ENCODE measurements at places on chromosomes 1 and 21.

- no peak for DNase-seq
Observed at GRCh38 chr1:180211860-180212229, 18.2 kb upstream of the LHX4 start.

- no peak for DNase-seq
Observed at GRCh38 chr1:118564961-118565703, 380.1 kb upstream of the SPAG17 start.

DNA sequence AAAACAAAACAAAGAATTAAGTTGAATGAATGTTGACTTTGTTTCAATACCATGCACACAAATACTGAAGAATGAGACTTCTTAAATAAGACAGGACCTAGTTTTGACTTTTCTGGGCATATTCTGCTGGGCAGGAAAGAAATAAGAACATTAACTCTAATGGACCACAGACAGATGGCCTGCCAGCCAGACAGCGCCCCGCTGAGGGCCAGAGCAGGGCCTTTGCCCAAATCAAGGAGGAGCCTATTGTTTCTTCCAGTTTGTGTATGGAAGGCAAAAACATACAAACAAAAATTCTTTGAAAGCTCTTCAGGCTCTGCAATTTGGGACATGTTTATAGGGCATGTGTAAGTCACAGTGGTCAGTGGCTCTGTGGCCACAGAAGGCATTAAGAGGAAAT lies 44.4 kb upstream of the KIF26B start:
- no peak for DNase-seq

- DNase-seq, result no peak
Observed at GRCh38 chr1:150558761-150559655, 9.8 kb downstream of the ADAMTSL4 start.

DNA sequence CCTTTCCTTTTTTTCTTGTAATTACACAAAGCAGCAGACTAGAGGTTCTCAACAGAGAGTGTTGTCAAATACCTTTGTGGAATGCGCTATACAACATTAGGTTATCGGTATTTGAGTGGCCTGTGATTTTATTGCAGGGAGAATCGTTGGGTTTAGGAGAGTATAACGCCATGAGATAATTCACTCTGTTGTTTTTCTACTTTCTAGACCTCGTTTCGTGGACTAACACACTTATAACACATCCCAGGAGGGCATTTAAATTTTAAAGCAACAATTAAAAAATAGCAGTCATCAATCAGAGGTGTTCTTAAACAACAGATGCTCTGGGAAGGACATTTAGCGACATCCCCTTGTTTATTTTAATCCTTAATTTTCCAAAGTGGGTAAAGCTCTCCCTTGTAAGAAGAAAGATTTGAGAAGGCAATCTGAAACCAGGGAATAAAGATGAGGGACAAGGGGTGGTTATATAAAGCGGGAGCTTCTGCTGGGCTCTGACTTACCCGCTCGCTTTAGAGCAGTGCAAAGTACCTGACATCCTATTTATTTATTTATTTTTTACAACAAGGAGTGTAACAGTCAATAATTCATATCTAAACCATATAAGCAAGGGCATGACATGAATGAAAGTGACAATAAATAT lies 4.9 kb downstream of the PBX1 start:
- DNase-seq, result no peak

DNA sequence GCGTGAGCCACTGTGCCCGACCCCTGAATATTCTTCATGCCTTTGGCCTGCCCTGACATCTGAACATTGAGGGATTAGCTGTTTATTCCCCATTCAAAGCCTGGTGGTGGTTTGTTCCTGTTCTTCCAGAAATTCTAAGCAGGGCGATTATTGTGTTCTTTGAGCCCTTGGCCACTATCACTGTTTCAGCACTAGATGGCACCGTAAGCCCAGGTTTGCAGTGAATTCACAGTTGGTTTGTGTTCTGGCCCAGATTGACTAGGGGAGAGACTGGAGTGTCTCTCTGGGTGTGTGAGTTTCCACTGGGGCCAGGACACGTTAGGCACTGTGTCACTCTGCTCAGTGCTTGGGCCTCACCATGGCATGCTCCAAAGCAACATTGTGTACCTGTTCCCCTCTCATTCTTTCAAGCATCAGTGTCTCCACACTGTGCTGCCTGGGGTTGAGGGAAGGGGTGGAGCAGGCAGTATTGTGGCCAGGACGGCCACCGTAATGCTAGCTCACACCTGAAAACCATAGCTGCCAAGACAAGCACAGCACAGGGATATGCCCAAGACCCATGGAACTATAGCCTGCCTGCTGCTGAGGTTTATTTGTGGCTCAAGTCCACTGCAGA lies 52.7 kb downstream of the PKN2 start:
- no peak for DNase-seq

GRCh38 chr1:13607002-13607401 lies 23.4 kb downstream of the PDPN start:
- DNase-seq, result no peak

DNA sequence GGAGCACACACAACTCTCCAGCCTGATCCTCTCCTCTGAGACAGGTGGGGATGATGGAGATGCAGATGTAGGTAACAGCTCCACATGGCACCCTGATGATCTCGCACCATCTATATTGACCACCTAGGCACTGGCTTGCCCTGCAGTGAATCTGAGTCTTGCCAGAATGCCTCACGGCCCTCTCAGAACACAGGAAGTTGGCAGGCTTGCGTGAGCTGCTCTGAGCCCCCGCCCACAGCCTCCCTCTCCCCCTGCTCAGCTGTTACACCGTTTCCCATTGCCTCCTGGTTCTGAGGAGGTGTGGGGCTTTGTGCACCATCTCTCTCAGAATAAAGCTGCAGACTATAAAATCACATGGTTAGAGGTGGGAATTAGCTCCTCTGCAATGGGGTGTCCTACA lies 48.0 kb downstream of the URB2 start:
- DNase-seq, result no peak

GRCh38 chr1:241408170-241408569 lies 51.2 kb upstream of the RGS7 start:
- no peak for DNase-seq
